ENCODE measurements at places on chromosomes 3 and 15.

DNA sequence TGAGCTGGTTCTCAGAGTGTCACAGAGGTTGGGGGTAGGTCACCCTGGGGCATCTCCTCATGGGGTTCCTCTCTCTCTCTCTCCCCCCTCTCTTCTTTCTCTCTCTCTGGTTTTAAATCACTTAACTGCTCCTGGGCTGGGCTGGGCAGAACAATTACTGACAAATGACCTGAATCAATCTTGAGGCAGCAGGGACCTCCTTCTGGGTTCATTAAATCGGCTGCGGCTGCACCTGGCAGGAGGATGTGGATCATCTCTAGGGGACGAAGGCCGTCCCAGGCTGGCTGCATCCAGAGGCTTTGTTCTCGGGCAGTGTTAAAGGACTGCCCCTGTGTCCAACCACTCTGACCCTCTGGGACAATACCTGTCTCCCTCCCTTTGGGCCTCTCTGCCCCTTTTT is 143.1 kb downstream of the TLE3 start:
- no peak for DNase-seq

DNA sequence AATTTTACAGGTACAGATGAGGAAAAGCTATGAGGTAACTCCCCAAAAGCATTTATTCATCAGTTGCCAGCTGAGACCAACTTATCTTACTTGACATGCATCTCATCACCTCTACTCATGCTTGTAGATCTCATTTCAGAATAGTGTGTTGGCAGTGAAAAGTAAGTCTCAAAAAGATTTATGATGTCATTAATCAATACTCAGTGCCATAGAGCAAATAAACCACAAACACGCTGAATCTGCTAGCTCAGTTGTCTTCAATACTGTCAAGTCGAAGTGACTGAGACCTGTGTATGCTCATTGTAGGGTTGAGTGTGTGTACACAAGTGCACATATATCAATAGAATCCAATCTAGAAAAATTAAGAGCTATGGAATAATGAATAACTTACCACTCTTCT is 413.5 kb downstream of the CNTN3 start:
- DNase-seq: no peak

DNA sequence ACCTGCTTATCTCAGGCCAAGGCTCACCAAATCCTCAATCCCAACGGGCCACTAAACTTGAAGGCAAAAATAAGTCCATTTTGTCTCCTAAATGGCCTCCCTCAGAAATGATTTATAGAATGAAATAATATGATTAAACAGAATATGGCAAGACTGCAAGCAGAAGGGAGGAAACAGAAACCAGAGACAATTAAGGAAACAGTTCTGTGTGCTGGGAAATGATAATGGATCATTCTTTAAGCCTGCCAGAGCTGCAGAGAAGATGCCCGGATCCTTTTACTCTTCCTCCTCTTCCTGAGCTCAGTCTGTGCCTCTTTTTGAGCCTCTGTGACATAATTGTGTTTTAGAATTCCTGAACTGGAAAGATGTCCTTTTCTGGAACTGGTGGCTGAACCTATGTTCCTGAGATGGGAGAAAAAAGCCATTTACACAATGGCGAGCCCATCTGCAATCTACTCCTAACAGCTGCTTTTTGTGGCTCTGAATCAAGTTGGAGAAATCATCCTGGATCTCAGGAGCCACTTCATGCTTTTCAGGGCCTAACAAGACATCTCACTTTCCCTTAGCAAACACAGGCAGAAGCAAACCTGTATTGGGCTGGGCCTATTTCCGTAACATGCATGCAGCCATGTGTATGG is 2.8 kb upstream of the ABHD2 start:
- DNase-seq: no peak

GRCh38 chr15:75061272-75061671 is 37.9 kb downstream of the PPCDC start:
- DNase-seq: no peak

DNA sequence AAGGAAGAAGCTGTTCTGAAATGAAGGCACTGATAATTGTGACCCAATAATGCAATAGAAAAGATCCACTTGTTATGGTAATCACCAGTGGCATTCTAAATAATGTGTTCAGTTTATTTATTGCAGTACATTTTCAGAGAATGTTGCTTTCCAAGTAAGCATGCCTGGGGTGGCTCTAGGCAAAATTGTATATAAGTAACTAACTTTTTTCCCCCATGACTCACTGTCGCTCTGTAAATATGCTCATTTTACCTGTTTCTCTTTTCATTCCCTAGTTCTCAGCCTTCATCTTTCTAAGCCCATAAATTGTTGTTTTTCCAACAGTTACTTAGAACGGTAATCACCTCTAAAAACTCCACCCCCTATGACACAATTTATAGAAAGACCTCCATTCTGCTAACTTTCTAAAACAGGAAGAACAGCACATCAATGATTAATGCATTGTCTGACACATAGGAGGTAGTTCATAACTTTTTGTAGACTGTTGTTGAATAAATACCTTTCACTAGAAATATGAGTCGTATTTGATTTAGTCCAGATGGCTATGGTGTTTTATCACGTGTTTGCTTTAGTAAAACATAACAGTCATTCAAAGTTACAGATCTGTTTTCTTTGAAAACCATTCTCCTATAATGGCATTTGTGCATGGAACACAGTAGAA is 143.1 kb downstream of the LSAMP start:
- DNase-seq: no peak

Measured in activated T-helper 1 cell treated with Interleukin-2 at 50 U/mL for 16 hours (primary cell).